ENCODE measurements at places on chromosomes 16 and 17.

- DNase-seq: no peak
Observed at GRCh38 chr16:71995038-71995437, 5.2 kb downstream of the PKD1L3 start.

- DNase-seq: no peak
Observed at GRCh38 chr17:74211141-74211911, 2.0 kb upstream of the TTYH2 start.

- DNase-seq: no peak
Observed at GRCh38 chr17:21523497-21524210, 147.5 kb downstream of the KCNJ12 start.

DNA sequence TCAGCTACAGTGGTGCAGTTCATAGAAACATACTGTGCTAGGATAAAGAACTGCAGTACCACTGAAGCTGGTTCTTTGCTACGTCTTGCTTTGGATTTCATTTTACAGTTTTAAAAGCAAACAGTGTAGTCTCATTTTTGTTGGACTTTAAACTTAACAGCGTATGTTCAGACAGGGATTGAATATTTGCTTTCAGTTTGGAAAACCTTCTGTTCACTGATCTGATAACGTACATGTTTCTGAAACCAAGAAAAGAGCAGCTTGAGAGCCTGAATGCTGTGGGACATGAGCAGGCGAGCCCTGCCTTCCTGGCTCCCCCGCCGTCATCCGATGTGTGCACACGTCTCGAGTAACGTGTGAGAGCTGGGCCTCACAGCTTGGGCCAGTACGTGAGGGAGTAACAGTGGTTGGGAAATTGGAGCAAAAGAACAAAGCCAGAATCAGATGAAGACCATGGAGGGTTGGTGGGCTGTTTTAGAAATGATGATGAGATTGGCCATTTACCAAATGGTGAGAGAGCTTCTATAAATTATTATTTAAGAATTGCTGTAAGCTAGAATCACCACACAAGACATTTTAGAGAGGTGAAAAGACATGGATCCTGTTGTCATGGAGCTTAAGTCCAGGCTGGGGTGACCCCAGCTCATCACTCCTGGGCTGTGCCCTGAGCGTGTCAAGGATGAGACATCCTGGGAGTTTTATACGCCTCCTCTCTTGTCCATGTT lies 20.8 kb upstream of the CLEC18C start:
- DNase-seq: no peak

- no peak for DNase-seq
Observed at GRCh38 chr16:52757746-52758472, 211.0 kb upstream of the TOX3 start.

GRCh38 chr16:397135-397661 lies at the start of gene NME4:
TSS of gene NME4 (plus strand) at chr16:397199. CDS start at chr16:397223, 24 bp downstream.
- no peak for DNase-seq

DNA sequence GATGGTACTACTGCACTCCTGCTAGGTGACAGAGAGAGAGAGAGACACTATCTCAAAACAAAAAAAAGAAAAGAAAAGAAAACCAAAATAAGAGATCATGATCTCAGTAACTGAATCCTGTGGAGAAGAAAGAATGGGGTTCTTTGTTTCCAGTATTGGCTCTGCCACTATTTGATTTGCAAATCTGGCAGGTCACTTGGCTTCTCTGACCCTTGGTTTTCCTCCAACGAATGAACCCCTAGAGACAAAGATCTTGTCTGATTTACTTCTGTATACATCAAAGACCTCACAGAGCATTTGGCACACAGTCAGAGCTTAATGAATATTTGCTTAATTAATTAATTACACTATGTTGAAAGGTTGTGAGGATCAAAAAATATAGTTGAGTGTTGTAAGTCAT lies 47.9 kb upstream of the NLK start:
- no peak for DNase-seq

DNA sequence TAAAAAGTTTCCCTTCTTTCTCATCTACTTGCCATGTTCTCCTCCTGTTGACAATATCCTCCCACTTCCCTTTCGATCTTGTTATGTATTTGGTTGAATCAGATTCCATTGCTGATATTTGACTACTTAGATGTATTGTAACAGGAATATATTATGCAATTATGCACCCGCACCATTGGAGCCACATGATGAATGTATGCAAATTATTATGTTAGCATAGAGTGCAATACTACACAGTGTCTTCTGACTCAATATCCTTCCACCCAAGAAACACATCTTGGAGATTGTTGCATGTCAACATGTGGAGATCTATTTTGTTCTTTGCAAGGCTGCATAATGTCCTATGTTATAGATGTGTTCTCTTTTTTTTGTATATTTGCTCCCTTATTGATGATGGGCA lies 219.2 kb upstream of the RBFOX1 start:
- no peak for DNase-seq

GRCh38 chr17:73705594-73705993 lies 61.3 kb upstream of the SDK2 start:
- no peak for DNase-seq

DNA sequence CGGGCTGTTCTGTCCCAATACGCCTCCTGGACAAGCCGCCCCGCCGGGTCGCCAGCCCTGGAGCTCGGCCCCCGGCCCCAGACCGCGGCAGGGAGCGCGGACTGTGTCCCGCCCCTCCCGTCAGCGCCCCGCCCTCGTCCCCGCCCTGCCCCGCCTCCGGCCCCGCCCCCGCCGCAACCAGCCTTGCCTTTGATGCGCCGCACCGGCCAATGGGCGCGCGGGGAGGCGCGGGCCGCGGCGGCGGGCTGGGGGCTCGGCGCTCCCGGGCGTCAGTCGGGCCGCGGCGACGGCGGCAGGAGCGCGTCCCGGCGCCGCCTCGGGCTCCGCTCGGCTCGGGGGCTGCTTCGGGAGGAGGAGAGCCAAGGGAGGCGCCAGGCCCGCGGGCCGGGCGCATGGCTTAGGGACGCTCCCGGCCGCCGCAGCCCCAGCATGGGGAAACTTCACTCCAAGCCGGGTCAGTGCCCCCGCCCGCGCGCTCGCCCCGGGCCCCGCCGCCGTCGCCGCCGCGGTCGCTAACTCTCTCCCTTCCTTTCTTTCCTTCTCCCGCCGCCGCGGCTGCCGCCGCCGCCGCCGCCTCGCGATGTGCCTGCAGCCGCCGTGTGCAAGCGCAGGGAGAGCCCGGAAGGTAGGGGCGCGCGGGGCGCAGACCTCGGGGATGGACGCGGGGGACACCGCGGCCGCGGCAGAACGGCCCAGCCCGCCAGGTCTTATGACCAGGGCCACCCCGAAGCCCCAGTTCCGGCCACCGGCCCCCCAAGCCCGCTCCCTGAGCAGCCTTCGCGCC lies at the start of gene NKD1:
Gene NKD1 (plus strand): TSS at position 272 of the 784 bp plus-strand sequence. CDS start 158 bp downstream, at position 430.
- DNase-seq: peak; percentile 48

DNA sequence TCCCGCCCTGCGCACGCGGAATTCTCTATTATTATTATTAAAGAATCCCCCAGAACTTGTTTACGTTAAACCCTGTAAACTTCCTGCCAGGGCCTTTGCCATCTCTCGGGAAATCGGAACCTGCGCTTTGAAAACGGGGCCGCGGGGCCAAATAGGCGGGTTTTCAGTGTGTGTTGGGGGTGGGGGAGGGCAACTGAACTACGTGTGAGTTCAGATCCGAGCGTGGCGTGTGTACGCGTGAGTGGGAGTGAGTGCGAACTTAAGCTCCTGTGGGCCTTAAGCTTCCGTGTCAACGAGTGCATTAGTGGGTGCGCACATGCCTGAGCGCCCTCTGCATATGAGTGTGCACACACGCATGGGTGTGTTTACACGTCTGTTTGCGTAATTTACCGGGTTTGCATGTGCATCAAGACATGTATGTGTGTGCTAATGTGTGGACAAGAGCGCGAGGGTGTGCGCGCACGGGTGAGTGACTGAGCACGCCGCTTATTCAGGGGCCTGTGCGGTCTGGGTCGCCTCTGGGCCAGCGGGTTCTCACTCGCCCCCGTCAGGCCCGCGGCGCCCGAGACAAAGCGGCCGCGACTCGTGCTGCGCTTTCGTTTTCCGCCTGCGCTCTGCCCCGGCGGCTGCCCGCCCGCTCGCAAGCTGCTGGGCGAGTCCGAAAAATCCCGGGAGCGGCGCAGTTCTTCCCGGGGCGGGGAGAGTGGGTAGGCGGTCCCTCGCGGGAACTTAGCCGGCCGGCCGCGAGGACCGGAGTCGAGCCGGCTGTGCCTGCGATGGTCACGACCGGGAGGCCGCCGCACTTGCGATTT lies 1.2 kb upstream of the FOXF1 start:
- DNase-seq: no peak

DNA sequence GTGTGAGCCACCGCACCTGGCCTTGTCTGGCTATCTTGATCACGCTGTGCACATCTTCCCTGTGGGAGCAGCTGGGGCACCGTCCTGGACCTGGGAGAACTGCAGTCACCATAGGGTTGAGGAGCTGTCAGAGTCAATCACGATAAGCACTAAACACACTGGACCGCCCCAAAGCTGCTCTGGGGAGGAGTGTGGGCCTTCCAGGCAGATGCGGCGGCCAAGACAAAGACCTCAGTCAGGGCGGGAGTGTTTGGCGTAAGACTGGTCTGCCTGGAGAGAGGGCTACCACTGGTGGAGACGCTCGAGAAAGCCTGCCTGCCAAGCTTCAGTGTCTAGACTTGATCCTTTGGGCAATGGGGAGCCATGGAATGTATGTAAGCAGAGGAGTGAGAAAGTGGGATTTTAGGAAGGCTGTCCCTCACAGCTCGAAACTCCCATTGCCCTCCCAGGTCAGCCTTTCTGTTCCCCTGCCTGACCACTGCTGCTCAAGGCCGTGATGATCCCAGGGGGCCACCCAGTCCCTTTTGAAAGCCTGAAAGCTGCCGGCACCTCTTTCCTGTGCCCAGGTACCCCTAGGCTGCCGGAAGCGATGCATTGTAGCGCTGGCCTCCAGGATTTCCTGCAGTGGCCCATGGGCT lies 29.3 kb upstream of the CIBAR2 start:
- no peak for DNase-seq

- DNase-seq: peak; percentile 54
Observed at GRCh38 chr17:32461853-32462617, 17.7 kb downstream of the PSMD11 start.

DNA sequence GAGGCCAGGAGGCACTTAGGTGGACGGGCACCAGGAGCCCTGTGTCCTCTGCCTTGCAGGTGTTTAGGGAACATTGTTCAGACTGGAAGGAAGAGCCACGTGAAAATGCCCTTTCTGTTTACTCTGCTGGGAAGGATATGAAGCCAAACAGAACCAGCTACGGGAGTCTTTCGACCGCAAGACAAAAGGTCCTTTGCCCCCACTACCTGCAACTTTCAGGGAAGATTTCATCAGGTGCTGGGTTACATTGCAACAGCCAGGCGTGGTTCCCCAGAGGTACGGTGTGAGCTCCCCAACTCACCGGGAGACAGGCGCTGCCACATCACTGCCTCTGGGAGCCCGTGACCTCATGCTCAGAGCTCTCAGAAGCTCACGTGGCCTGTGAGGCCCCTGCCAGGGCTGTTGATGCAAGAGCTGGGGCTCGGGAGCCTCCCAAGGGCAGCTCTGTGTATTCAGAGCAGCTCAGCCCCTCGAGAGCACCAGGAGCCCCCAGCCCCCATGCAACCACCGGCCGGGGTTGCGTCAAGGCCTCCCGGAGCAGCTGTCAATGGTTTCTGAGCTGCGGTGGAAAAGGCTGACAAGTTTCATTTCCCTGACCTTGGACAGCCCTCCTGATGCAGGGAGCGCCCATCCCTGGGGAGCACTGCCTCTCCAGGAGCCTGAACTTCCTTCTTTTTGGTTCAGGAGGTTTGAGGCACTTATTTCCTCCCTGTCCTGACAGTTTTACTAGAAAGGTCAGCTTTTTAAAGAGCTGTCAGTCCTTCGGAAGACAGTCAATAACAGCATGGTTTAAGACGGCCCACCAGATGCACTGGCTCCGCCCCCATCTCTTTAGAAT lies 42.1 kb downstream of the TBC1D16 start:
- no peak for DNase-seq

- no peak for DNase-seq
Observed at GRCh38 chr16:1045993-1046911, 26.3 kb upstream of the SSTR5 start.

- peak; percentile 67 for DNase-seq
Observed at GRCh38 chr16:87765776-87766484, at the start of gene KLHDC4. TSS of gene KLHDC4 (minus strand) at chr16:87765986. CDS start at chr16:87765890, 96 bp downstream.

GRCh38 chr16:17628983-17629382 lies 158.2 kb upstream of the XYLT1 start:
- no peak for DNase-seq

DNA sequence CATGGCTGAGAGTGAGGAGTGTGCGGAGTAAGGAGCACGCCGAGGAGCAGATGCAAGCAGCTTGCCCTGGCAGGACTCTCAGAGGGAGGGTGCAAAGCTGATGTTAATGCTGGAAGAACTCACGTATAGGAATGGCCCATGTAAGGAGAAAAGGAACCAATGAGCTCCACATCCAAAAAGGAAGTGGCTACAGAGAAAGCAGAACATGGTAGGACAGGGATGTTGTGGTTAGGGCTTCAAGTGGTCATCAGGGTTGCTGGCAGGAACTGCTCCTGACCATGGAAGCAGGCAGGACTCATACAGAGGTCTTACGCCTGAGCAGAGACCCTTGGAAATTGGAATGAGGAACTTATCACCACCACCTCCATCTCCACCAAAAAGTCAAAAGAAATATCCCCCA lies 5.2 kb downstream of the MYO1D start:
- DNase-seq: no peak

DNA sequence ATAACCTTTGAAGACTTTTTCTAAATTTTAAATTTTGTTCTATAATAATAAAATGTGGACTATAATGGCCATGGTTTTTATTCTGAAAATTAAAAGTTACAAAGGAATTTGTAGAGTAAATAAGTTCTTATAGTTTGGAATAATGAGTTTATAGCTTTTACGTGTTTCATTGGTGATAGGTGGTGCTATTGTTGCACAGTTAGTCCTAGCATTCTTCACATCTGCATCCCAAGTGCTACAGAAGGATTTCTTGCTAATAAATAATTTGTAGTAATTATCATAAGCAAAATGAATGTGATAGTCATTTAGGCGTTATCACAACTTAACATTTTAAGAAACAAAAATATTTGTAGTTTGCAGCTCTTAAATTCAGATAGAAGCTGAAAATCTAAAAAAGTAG lies 67.9 kb downstream of the BCAS3 start:
- DNase-seq: no peak

DNA sequence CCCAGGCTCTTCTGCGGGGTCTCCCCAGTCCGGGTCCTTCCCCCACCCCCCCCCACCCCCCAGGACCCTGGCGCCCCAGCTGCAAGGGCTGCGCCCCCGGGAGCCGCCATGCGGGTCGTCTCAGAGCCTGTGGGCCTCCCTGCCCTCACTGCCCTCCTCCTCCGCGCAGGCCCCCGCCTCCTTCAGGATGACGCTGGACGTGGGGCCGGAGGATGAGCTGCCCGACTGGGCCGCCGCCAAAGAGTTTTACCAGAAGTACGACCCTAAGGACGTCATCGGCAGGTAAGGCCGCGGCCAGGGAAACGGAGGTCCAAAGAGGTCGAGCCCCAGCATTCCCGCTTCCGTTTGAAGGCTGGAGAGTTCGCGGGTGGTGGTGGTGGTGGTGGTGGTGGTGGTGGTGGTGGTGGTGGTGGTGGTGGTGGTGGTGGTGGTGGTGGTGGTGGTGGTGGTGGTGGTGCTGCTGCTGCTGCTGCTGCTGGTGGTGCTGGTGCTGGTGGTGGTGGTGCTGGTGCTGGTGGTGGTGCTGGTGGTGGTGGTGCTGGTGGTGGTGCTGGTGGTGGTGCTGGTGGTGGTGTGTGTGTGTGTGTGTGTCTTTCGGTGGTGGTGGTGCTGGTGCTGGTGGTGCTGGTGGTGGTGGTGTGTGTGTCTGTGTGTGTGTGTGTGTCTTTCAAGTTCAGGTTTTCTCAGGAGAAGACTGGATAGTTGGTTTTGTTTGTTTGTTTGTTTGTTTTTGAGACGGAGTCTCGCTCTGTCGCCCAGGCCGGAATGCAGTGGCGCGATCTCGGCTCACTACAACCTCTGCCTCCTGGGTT lies 615 bp downstream of the PHKG2 start:
- no peak for DNase-seq

Data from stimulated activated CD4-positive, alpha-beta T cell treated with anti-CD3 and anti-CD28 coated beads, Interleukin-1b, Interleukin-23, amount 100 ng/mL, for 1 hour (primary cell).